Chondrocyte (in vitro differentiated cells): ENCODE measurements at places on chromosomes 1 and 21. TPM values are rescaled to one million over a fixed set of nuclear protein-coding genes. Genes with fewer than 3 reads are reported as not detected.

DNA sequence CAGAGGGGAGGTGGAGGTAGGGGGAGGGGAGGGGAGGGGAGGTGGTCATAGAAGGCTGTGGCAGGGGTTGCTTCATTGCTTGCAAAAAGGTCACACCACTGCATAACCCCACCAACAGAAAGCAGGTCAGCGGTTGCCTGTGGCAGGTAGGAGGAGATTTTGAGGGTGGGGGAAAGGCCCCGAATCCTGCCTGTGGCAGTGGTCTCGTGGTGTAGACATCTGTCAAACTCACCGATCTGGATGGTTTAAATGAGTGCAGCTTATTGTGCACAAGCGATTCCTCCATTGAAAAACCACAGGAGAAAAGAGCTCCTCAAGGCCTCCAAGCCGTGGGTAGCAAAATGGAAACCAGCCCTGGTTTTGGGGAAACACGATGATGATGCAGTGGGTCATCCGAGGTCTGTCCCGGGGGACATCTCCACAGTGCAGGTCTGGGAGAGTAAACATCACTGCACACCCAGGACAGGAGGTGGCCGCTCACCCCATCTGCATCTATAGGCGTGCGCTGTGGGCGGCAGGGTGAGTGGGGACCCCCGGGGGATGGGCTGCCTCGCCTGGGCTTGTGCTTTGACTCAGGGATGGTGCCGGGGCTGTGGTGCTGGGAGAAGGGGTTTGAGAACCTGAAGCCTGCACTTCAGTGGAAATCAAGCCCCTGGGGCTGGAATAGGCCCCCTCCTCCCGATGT, 112.3 kb downstream of the CRYAA start:
- H3K27me3 ChIP-seq, result peaks cover 17% of the 10 kb centered on the region
- DNase-seq, result peak; percentile 65
- no peak overlapping the region for H3K27ac ChIP-seq
- no peaks in the 10 kb centered on the region for H3K36me3 ChIP-seq
- H3K4me3 ChIP-seq, result no peak overlapping the region

- H3K36me3 ChIP-seq, result peaks cover 20% of the 10 kb centered on the region
- H3K4me3 ChIP-seq, result no peak overlapping the region
- no peak for DNase-seq
- H3K27ac ChIP-seq, result no peak overlapping the region
- H3K4me1 ChIP-seq, result no peaks in the 10 kb centered on the region
These were observed 15.4 kb downstream of the MOV10 start for GRCh38 chr1:112689842-112690237.

DNA sequence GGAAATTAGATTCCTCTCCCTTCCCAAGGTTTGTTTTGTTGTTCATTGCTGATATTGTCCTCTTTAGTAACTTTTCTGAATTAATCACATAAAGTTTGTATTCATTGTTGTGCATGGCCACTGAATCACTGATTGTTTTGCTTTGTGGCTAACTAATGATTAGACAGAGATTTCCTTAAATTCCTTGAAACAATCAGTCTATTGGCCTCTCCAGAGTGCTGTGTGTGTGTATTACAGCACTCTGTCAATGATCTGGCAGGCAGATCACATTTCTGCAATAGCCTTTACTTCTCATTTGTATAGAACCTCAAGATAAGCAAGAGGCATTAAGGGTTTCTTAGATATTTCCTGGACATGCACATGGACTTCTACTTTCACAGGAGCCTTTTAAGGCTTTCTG, 78.6 kb downstream of the DUSP10 start:
- no peaks in the 10 kb centered on the region for H3K4me1 ChIP-seq
- H3K27me3 ChIP-seq, result peaks cover 48% of the 10 kb centered on the region
- H3K4me3 ChIP-seq, result no peak overlapping the region
- DNase-seq, result no peak
- H3K36me3 ChIP-seq, result peaks cover 3% of the 10 kb centered on the region
- no peak overlapping the region for H3K27ac ChIP-seq

- no peak overlapping the region for H3K27ac ChIP-seq
- H3K36me3 ChIP-seq, result peaks cover 3% of the 10 kb centered on the region
- no peaks in the 10 kb centered on the region for H3K27me3 ChIP-seq
- peak overlapping the region; percentile 77 for H3K4me3 ChIP-seq
These were observed 392 bp downstream of the GSTM2 start for GRCh38 chr1:109668123-109668775.

DNA sequence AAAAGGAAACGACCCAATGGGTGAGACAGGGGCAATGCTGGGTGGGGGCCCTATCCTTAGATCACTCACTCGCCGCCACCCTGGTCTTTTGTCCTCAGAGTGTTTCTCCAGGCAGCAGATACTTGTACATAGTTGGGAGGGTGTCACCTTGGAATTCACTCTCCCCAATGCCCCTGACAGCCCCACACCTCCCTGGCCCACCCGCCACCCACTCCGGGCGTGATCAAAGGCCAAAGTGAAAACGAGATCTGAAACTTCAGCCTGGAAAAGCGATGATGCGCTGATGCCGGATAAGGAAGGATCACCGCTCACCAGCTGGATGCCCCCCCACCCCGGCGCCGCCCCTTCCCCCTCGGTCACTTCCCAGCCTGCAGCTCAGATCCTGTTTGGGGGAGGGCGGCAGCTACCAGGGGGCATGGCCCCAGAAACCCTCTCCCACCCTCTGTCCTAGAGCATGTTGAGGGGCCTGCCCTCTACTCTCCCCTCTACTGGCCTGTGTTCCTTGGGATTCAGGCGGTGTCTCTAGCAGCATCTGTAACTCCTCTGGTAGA, 33.6 kb upstream of the CASZ1 start:
- no peaks in the 10 kb centered on the region for H3K4me1 ChIP-seq
- H3K27me3 ChIP-seq, result peaks cover 34% of the 10 kb centered on the region
- no peak overlapping the region for H3K27ac ChIP-seq
- no peak for DNase-seq
- no peak overlapping the region for H3K4me3 ChIP-seq

DNA sequence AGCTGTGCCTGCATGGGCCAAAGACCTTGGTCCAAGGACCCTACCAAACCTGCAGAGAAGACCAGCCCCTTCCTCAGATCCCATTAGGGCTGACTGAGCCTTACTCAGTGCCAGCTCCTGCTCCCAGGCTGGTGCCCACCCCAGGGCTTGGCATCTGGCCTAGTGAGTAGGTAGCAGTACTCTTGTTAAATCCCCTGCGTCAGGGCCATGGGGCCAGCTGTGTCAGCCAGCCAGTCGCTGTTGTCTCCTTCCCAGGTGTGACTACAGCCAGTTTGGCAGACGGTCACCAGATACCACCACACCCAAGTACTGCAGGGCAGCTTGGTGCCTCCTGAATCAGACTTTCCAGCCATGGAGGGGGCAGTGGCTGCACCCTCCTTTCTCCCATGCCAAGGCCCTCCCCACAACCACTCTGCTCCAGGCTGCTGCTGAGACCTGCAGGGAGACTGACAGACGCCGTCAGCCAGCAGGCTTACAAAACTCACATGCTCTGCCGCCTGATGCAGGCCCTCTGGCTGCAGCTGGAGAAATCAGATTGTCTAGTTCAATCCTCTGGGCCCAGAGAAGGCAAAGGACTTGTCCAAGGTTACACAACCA, 3.0 kb downstream of the TENT5B start:
- peak overlapping the region; percentile 85 for H3K4me3 ChIP-seq

DNA sequence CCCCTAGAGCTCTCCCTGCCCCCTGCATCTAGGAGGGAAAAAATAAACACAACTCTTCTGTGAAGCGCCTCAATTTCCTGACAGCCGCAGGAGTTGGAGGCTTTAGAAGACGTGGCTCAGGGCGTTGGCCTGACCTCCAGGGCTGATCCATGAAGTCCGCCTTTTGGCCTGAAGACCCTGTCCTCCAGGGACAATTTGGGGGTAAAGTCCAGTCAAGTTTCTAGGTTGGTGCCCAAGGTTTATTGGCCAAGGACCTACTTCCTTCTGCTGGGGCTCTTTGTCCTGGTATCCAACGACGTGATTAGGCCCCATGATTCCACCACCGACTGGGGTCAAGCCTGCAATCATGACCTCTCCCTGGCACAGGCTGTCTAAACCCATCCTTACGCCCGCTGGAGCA, 54.9 kb downstream of the PTPRF start:
- no peak overlapping the region for H3K27ac ChIP-seq
- H3K27me3 ChIP-seq, result no peaks in the 10 kb centered on the region
- H3K36me3 ChIP-seq, result peaks cover 6% of the 10 kb centered on the region
- no peak for DNase-seq
- no peak overlapping the region for H3K4me3 ChIP-seq
- H3K4me1 ChIP-seq, result peaks cover 22% of the 10 kb centered on the region

GRCh38 chr1:189970331-189971230, 507.1 kb downstream of the BRINP3 start:
- H3K27me3 ChIP-seq, result peaks cover 4% of the 10 kb centered on the region
- DNase-seq, result no peak
- H3K4me1 ChIP-seq, result no peaks in the 10 kb centered on the region
- H3K4me3 ChIP-seq, result no peak overlapping the region

- peaks cover 19% of the 10 kb centered on the region for H3K4me1 ChIP-seq
- DNase-seq, result no peak
- H3K27ac ChIP-seq, result peak overlapping the region; percentile 45
- no peaks in the 10 kb centered on the region for H3K27me3 ChIP-seq
These were observed 1.1 kb downstream of the IL24 start for GRCh38 chr1:206898089-206898914.

MIXL1 gene
- 0.17 TPM in 1 of 3 replicates, not detected in the others for total RNA-seq

VAMP3 gene
- total RNA-seq, result 103 to 111 TPM (median 110 TPM) in 3 replicates

LAMC2 gene
- 13.8 to 20.1 TPM (median 14.5 TPM) in 3 replicates for total RNA-seq

LAPTM5 gene
- total RNA-seq, result 0.15 to 0.17 TPM in 2 of 3 replicates, not detected in the other

CFHR3 gene
- total RNA-seq, result 0.31 TPM in 1 of 3 replicates, not detected in the others

IBA57 gene
- 5.2 to 7.7 TPM (median 5.9 TPM) in 3 replicates for total RNA-seq
